Karpas-422 (cell line): ENCODE measurements at places on chromosomes 1 and 21.

DNA sequence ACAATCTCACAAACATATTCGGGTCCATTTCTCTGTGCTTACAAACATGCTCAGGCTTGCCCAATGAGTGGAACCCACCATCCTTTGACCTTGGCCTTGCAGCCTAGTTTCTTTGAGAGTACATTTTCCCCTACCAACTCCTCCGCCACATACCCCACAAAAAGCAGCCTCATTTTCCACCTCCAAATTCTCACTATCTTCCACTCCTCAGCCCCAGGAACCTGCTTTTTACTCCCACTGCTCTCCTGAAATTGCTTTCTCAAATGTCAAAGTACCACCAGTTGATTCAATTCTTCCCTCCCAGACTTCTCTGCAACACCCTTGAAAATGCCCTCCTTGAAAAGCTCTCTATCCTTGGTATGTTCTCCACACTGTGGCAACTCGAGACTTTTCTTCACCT, 103.8 kb downstream of the RUNX1 start:
- DNase-seq, result no peak

DNA sequence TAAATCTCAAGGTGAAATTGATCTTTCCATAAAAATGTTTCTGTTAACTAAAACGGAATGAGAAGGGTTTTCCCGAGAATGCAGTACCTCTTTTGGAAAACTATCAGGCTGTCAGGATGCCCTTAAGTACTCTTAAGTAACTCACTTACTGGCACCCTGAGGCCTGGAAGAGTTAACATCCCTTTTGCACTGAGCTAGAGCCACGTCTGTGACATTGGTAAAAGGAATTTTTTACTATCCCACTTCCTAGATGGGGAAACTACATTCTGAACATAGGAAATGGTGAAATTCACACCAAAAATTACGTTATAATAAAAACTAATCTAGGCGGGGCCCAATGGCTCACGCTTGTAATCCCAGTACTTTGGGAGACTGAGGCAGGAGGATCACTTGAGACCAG, 39.7 kb upstream of the MAP10 start:
- DNase-seq, result no peak

DNA sequence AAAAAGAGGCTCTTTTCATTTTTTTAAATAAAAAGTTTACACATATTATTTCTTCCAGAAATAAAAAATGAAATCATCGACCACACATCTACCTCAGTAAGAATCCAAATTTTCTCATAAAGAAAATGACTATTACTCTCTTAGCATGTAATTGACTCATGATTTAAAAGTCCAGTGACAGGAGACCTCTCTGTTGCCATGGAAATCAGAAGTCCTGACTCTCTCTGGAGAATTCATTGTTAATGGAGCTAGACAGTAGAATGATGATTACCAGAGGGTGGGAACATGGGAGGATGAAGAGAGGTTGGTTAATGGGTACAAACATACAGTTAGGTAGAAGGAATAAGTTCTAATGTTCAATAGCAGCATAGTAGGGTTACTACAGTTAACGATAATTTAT, 5.0 kb upstream of the CLCA4 start:
- DNase-seq, result no peak

DNA sequence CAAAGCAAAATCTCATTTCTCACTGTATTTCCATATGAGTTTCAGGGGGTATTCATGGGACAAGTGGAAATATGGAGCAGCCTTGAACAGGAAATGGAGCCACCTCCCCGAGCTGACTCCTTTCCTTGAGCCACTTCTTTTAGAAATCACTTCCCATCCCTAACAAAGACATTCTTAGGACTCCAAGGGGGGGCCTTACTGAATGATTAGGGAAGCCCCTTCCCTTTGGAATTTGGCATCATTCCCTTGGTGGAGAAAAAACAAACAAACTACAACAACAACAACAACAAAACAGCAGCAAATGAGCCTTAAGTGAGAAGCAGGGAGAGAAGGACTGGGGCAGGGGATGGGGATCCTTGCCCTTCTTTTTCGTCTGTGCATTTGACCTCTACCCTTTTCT, 278.3 kb downstream of the ZNF648 start:
- DNase-seq, result no peak

DNA sequence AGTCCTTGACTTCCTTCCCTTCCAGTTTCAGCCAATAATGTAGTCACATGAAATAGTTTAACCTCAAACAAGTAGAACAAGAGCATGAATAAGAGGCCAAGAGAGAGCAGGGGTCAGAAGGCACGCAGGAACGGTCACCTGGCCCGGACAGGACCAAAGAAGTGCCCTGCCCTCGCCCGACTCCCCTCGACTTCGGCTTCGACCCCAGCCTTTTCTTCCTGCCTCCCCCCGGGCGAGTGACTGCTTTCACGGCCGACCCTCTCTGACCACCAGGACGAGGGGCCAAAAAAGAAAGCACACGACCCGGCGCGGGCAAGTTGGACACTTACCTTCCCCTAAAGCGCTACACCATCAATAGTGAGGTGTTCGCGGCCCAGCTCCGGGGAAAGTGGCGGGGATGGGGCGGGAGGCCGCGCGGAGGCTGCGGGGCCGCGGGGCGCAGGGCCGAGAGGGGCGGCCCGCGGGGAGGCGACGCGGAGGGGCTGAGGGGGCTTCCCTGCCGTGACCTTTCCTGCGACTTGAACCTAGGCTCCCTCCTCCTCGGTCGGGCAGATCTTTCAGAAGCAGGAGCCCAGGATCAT, 519 bp downstream of the RERE start:
- DNase-seq, result peak; percentile 54

DNA sequence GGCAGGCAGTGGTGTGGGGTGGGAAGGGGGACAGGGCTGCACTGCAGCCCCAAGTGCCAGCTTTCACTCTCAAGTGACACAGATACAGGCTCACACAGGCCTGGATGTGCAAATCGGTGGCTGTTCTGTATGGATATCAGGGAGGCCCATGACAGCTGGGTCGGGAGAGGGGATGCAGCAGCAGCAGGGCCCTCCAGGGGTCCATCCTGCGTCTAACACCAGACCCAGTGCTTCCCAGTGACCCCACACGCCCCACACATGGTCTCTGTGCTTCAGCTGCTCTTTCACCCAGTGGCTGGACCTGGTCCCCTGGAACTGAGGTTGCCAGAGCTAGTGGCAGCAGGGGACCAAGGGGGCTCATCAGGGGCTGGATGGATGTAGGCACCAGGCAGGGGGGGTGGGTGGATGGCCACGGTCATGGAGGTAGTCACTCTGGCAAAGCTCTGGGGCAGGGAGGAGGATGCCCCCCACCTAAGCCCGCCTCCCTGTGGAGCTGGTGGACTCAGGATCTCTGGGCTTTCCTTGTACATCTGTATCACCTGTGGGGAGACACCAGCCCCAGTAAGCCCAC, 13.9 kb downstream of the BTBD19 start:
- DNase-seq, result no peak

- peak; percentile 88 for DNase-seq
Measured at GRCh38 chr21:45439161-45439872, 34.4 kb downstream of the COL18A1 start.

- peak; percentile 72 for DNase-seq
Measured at GRCh38 chr1:206905295-206906164, 8.3 kb downstream of the IL24 start.

- no peak for DNase-seq
Measured at GRCh38 chr1:64199154-64199553, 4.3 kb upstream of the UBE2U start.

- DNase-seq, result no peak
Measured at GRCh38 chr1:91594383-91595055, 93.9 kb downstream of the CDC7 start.
